ENCODE measurements at places on chromosomes 13 and 19.

DNA sequence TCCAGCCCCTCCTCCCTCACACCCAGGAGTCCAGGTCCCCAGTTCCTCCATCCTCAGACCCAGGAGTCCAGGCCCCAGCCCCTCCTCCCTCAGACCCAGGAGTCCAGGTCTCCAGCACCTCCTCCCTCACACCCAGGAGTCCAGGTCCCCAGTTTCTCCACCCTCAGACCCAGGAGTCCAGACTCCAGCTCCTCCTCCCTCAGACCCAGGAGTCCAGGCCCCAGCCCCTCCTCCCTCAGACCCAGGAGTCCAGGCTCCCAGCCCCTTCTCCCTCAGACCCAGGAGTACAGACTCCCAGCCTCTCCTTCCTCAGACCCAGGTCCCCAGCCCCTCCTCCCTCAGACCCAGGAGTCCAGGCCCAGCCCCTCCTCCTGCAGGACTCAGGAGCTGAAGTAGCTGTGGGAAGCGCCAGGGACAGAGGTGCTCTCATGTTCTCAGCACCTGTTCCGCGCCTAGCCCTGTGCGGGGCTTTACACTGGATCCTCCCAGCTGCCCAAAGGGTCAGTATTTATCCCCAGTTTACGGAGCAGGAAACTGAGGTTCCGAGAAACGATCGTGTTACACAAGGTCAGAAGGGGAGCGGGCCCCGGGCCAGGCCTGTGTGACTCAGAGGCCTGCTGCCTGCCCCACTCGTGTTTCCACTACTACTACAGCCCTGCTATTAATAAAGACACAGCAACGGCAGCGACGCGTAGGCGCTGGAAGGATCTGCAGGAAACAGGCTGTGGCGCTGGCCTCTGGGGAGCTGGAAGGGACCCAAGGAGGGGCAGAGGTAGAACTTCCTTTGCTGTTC lies 1.7 kb upstream of the SBK3 start:
- no peak for DNase-seq

DNA sequence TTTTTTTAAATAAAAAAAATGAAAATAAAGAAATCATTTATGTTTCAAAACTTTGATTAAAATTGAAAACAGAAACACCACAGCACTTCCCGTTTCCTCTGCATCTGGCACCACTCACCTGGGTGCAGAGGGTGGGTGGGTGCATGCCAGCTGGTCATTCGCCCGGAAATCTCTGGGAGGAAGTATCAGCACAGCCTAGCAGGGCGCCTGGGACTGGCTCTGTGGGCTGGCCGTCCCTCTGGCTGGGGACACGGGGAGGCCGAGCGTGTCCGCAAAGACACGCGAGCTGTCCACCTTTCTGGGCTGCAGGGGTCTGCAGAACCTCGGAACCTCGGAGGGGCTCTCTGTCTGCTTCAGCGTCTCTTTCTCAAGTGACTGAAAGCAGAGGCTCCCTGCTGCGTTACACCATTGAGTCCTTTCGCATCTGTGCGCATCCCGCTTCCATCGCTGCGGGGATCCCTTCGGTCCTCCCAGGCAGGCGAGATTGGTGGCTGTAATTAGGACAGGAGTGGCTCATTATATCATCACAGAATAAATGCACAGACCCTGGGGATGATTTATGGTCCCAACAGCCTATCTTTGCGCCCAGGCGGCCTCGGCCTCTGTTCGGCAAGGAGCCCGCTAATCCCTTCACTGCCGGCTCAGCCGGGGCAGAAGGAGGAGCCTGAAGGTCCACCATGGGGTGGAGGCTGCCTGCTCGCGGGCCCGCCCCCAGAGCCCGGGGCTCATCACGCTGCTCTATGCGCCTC lies 17.2 kb downstream of the CRTC1 start:
- DNase-seq: no peak

DNA sequence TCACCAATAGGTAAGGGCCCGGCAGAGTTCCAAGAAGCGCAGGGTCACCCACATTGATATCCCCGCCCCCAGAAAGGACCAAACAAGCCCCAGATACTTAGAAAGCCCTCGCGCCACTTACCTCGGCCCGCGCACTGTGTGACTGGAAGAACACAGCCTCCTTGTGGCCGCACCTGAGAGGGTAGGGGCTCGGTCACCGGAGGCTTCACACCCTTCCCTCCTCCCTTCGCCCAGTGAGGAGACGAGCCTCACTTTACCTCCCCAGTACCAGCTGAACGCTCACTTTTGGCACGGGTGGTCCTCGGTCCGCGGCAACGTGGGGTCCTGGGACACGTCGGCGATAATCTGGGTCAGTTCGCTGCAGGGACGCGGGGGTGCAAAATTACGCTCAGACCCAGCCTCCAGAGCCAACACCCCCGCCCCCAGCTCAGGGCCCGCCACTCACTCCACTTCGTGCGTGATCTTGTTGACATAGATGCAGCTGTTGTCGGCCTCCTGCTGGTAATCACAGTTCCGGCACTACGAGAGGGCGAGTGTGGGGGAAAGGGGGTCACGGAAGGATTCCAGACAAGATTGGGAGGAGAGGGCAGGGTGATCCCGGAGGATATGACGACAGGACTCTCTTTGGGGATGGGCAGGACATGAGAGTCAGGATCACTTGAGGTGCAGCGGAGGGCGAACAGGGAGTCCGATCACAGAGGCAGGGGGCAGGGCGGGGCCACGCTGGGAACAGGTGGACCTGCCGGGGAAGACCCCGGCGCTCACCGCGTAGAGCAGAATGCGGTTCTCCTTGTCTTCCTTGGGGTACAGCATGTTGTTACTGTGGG lies 568 bp downstream of the POLR2I start:
- DNase-seq: no peak

GRCh38 chr19:51815043-51815442 lies 20.1 kb downstream of the FPR3 start:
- DNase-seq: no peak

DNA sequence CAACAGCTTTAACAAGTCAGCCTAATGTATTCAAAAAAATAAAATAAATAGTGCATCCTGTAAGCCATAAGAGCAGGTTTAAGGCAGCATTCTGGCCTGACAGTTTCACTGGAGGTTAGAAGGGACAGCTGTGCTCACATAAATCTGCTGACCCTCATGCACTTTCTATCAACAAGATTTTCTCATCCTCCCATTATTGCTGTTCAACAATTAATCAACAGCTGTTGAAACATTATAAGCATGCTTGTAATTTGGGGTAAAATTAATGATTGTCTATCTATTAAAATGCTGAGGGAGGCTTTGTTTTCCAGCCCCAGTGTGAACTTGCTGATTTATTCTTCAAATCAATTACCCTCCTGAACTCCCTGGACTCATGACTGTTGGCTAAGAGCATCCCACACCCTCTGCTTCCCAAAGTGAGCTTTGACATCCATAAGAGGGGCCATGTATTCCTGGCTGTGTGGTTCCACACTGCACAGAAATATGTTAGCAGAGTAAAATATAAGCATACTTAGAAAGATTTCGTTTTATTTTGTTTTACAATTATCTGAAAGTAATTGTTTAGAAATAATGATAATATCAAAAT lies 492.4 kb downstream of the EFNB2 start:
- DNase-seq: peak; percentile 58

GRCh38 chr13:91347996-91348905 lies 764 bp downstream of the MIR17HG start:
- DNase-seq: no peak

DNA sequence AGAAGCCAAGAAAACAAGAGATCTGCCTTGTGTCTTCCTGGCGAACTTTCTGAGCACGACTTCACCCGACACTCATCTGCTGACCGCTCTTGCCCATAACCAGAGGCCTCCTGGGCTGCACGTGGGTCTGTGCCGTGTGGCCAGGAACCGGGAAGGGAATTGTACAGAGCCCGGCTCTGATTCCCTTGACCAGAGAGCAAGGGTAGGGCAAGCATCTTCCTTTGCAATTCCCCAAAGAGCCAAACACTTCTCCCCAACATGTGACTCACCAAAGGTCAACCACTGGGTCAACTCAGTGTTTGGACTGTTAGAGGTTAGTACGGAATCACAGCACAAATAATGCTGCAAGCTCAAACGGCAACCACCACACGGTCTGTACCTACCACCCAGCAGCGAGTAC lies 48.9 kb downstream of the KLF2 start:
- no peak for DNase-seq

DNA sequence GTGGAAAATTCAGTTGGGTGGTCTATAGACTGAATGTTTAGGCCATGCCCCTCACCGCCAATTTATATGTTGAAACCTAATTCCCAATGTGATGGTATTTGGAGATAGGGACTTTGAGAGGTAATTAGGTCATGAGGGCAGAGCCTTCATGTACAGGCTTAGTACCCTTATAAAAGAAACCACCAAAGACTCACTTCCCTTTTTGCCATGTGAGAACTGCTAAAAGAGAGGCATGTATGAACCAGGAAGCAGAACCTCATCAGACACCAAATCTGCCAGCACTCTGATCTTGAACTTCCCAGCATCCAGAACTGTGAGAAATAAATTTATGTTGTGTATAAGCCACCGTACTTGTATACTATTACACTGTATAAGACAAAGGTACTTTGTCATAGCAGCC lies 40.6 kb downstream of the UQCRFS1 start:
- no peak for DNase-seq

- DNase-seq: no peak
Measured at GRCh38 chr19:45130236-45130635, 30.5 kb downstream of the NKPD1 start.

DNA sequence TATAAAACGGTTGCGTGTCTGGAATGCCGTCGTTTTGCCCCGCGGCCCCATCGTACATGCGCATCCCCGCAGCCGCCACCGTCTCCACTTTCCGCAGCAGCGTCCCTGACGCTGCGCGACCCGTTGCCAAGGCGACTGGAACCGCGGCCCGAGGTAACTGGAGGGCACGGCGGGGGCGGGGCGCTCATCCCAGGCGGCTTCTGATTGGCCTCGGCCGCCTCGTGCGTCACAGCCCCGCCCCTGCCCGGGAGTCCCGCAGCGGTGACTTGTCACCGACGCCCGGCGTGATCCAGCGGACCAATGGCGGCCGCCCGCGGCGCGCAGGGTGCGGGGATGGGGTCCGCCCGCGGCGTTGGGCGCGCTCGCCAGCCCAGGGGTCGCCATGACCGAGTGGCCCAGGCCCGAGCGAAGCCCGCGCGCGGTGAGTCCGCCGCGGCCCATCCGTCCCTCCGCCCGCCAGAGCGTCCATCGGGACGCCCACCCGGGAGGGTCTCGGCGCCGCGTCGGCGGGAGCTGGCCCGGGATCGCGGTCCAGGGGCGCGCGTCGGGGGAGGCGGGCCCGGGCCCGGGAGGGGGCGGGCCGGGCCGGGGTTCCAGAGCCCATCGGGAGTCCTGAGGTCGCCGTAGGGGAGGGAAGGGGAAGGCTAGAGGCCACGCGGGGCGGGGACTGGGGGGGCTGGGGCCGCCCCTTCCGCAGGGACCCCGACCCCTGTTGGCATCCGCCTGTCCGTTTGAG lies at the start of gene ZSCAN1:
Gene ZSCAN1, plus strand, starts transcription at position 285 of the 736 bp plus-strand sequence. CDS start 3,812 bp downstream, outside the sequence.
- peak; percentile 92 for DNase-seq

GRCh38 chr13:95474992-95475391 lies 77.5 kb upstream of the CLDN10 start:
- DNase-seq: no peak

Measured in left renal pelvis (tissue), 4 donors.